Activated CD4-positive, alpha-beta T cell treated with anti-CD3 and anti-CD28 coated beads, Interleukin-2, amount 50 U/mL, for 4 hours (primary cell): ENCODE measurements at places on chromosomes 12 and 14.

GRCh38 chr14:47826809-47827208 lies 151.4 kb upstream of the MDGA2 start:
- no peak for DNase-seq

- no peak for DNase-seq
These were observed 189.5 kb upstream of the FRMD6 start for GRCh38 chr14:51462182-51462581.

GRCh38 chr12:69149270-69149669 lies 90.1 kb upstream of the CPSF6 start:
- DNase-seq = no peak

DNA sequence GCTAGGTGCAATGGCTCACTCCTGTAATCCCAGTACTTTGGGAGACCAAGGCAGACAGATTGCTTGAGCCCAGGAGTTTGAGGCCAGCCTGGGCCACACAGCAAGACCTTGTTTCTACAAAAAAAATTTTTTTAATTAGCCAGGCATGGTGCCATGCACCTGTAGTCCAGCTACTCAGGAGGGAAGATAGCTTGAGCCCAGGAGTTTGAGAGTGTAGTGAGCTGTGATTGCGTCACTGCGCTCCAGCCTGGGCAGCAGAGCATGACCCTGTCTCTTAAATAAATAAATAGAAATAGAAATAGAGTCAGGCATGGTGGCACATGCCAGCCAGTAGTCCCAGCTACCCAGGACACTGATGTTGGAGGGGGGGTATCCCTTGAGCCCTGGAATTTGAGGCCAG lies 36.7 kb upstream of the CLIP1 start:
- DNase-seq = no peak

DNA sequence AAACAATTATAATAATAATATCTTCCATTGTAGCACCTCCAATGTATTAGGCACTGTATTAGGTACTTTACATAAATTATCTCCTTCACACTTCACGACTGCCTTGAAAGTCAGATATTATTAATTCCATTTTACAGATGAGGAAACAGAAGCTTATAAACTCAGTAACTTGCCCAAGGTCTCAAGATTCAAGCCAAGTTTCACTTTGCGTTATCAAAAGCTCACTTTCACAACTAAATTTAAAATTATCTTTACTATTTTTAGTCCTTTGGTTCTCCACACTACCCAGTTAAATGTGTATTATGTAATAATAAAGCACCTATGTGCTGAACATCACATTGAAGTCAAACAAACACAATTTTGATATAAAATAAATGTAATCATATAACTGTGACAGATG lies 55.8 kb downstream of the NUMB start:
- DNase-seq = no peak
